AG04449 (cell line): ENCODE measurements at places on chromosomes 5 and 9.
A peak's percentile ranks its signal among the peaks of the same experiment; 100 is the strongest.

- no peak for DNase-seq
Measured at GRCh38 chr5:173793648-173794548, 94.3 kb upstream of the CPEB4 start.

- no peak for DNase-seq
Measured at GRCh38 chr5:139836469-139837208, 41.0 kb downstream of the PSD2 start.

DNA sequence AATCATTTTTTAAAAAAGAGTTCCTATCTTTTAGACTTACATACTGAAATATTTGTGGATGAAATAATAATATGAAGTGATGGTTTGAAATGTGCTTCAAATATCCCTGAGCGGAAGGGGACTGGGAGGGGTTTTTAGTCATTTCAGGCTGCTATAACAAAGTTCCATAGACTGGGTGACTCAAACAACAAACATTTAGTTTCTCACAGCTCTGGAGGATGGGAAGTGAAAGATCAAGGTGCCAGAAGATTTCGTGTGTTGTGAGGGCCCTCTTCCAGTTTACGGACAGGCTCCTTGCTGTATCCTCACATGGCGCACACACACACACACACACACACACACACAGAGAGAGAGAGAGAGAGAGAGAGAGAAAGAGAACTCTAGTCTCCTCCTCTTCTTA is 27.1 kb upstream of the TEX10 start:
- peak; percentile 53 for DNase-seq

DNA sequence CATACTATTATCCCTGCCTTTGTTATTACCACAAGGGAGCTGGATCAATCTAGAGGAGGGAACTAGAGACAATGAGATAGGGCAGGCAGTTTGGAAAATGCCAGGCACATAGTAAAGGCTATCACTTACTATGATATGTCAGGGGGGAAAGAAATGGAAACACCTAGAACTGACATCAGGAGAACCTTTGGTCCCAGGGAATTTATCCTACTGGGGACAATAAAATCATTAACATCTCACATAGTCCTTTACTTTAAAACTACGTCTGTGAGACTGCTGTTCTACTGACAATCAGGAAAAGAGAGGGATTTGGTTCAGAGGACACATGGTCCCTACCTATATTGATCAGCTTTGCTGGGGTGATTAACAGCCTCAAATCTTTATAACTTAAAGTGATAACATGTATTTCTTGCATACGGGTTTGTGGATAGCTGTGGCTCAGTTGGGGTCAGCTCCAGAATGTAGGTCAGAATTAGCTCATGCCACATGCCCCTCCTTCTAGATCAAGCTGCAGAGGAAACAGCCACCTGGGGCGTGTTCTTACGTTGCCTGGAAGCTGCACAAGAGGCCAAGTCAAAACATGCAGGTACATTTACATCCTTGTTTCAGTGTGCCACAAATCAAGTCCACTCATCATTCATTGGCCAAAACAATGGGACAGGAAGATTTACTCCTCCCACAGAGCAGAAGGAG is 43.9 kb upstream of the ALDOB start:
- no peak for DNase-seq

- no peak for DNase-seq
Measured at GRCh38 chr5:137751869-137752491, 2.2 kb downstream of the HNRNPA0 start.

GRCh38 chr9:97853844-97854695 is 1.0 kb downstream of the FOXE1 start:
- DNase-seq = no peak

DNA sequence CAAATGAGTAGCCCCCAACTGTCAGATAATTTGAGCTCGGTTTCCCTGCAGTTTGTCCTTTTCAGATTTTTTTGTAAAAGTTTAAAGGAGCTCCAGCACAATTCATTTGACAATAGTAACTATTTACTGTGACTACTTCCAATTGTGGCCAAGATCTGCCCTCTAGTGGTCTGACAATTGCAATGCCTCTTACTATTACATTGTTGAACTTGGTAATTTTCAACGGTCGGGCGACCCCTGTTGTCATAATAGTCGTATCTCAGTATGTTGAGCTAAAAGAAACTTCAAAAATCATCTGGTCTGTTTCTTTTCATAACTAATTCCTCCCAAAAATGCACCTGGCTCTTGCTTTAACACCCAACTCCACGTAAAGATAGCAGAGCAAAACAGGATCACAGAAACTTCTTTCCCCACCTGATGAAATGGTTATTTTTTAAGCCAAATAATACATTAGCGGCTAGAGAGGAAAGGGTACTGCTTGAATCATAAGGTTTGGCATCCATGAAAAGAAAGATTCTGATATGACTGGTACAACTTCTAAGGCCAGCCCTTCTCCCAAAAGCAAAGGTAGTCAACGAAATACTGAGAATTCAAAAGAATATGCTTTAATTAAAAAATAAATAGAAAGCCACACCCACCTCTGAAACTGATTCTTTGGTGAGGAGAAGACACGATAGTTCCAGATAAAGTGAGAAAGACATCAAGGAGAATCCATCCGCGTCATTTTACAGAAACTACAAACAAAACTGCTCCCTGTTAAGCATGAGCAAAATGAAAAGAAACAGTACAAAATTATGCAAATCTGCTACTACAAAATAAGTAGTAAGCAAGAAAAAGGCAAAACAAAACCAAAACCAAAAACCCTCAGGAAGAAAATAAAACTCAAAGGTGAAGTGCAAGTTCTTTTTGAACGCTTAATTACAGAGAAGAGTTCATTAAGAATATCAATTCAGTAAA is 76.9 kb upstream of the HTR4 start:
- DNase-seq = peak; percentile 38

GRCh38 chr5:53884417-53884816 is 324.0 kb downstream of the NDUFS4 start:
- DNase-seq = no peak

DNA sequence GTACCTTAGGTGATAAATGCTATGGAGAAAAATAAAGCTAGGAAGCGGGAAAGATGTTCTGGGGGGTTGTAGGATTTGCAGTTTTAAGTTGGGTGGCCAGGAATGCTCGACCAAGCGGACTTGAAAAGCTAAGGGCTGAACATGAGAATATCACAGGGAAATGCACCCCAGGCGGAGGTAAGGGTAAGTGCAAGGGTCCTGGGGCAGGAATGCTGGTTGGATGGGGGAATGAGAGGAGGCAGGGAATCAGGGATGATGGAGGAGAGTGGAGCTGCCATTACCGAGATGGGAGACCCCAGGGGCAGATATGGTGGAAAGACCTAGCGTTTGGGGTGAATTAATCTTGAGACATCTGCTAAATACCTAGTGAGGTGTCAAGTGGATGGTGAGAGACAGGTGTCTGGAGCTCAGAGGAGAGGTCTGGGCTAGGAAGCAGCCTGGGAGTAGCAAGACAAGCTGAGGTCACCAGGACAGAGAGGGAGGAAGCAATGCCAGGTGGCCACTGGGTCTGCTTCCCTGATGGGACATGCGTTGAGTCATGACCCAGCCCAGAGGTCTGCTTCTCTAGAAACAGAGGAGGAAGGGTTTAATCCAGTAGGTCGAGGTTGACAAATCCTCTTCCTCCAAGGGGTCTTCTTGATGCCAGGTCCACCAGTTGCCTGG is 77.7 kb upstream of the ASS1 start:
- no peak for DNase-seq

- no peak for DNase-seq
Measured at GRCh38 chr9:126126807-126127206, 199.8 kb upstream of the MVB12B start.

GRCh38 chr5:106940301-106940846 is 730.4 kb downstream of the EFNA5 start:
- DNase-seq = no peak

DNA sequence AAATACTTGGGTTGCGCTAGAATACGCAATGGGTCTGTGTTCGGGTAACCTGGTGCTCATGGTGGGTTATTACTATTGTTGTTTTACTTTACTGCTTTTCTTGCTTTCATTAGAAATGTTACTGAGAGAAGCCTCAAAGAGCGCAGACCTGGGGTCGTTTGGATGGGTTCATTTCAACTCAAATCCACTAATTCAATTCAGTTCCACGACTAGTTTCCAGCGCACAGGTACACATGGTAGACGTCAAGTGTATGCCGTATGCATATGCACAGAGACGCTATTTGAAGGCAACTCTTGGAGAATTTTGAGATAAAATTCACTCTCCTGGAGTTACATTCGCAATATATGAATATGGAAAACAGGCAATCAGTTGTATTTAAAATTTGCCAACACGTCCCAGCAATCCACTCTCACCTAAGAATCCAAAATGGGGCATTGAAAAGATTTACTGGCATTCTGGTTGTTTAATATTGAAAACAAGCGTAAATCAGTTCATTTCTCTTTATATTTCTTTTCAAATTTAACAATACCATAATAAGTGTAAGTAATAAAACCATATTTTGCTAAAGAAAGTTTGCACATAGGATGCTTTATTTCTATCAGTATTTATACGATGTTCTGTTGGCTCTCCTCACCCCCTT is 4.4 kb upstream of the PAX5 start:
- no peak for DNase-seq

DNA sequence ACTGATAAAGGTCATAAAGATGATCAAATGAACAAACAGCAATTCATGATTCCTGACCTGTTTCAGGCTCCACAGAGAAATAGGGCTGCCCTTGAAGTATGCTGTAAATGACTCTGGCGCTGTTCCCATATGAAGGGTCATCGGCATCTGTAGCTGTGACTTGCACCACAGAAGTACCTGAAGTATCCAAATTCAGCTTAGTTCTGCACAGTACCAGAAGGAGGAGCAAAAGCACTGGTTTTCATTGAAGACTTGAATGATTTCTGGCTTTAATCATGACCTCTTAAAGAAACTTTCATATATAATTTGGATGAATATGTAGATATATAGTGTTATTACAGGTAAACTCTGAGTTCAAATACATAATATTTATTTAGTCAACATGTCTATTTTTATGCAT is 109.1 kb downstream of the CDH10 start:
- no peak for DNase-seq

- no peak for DNase-seq
Measured at GRCh38 chr5:83865579-83865978, 144.9 kb upstream of the HAPLN1 start.

GRCh38 chr9:126860757-126861466 is 473 bp downstream of the ZBTB34 start:
- DNase-seq = no peak

DNA sequence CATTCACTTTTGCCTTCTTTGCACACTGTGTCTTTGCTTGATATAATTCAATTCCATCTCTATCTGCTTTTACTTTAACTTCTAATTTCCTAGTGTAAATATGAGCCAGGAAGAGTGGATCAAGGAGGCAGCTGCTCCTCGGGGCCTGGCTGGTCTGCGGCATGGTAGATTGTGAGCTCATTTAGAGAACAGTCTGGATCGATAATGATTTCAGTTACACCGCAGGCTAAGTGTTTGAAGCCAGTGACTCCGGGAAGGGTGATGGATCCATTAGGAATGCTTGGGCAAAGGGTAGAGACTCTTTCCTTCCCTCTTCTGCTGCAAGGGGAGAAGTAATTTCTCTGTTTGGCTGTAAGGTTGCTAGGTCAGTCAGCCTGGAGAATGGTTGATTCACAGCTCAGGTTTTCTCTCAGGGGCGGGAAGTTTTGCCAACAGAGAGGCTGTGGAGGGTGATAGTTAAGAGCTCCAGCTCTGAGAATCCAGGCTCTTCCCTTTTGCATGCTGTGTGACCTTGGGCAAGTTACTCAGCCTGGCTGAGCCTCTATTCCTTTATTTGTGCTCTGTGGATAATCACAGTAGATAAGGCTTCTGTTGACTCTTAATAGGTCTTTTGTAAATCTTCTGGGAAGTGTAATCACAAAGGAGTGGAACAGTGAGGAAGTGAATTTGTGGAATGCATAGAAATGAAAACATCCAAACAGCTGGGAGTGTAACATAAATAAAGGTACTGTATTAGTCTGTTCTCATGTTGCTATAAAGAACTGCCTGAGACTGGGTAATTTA is 99.1 kb downstream of the PTTG1 start:
- no peak for DNase-seq

GRCh38 chr9:131274674-131275331 is 1.5 kb downstream of the FAM78A start:
- no peak for DNase-seq

GRCh38 chr5:170360709-170361108 is 28.5 kb downstream of the KCNMB1 start:
- DNase-seq = no peak

DNA sequence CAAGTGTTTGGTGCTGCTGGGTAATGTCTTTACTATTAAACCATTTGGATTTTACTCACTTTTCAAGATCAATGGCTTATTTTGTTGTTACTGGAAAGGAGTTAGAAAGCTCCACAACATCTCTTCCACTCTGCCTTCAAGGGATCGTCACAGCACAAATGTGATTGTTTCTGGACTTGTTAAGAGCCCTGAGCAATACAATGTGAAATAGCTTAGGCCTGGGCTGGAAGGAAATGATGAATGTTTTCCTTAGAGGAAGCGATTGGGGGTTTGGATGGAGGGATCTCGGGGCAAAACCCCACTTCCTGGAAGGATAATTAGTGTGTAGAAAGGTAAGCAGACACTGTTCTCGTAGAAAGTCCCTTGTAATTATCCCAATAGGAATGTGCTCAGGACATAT is 59.3 kb upstream of the MYO10 start:
- no peak for DNase-seq

- no peak for DNase-seq
Measured at GRCh38 chr5:135714126-135714894, 120.2 kb upstream of the SLC25A48 start.

GRCh38 chr9:79184831-79185230 is 386.9 kb upstream of the TLE4 start:
- no peak for DNase-seq

DNA sequence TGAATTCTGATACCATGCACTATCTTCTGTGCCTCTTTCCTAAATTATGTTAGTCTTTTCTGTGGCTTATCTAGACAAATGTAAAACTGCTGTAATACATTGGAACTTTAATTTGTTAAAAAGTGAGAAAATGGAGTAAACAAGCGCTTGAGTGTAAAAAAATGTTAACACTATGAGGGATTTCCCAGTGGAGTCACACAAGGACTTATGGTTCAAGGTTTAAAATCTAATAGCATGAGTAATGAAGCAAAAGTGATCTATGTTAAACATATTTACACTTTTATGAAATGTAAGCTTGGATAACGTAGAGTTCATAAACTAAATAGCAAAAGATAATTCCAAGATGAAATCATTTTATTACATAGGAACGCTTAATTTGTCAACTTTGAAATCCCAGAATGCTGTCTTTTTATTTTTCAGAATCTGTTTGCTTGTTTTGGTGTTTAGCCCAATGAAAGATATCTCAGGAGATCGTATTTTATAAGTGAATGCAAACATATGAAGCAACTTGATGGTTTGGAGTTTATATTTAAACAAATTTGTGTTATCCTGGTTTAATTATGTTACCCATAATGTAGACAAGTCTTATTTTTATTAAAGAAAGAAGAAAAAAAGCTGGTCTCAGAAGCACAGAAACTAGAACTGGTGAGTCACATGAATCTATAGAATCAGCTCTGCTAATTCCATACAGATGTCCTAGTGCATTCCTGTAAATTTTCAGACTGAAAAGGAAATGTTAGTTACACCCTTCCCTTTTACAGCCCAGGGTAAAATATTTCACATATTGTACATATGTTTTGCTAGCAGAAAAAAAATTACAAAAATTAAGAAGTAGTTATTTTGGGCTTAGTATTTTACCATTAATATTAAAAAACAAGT is 34.2 kb upstream of the FBN2 start:
- DNase-seq = no peak
